ENCODE measurements at places on chromosomes 2 and 18.

- no peak for DNase-seq
Measured at GRCh38 chr2:103268841-103269498, 507.1 kb downstream of the TMEM182 start.

DNA sequence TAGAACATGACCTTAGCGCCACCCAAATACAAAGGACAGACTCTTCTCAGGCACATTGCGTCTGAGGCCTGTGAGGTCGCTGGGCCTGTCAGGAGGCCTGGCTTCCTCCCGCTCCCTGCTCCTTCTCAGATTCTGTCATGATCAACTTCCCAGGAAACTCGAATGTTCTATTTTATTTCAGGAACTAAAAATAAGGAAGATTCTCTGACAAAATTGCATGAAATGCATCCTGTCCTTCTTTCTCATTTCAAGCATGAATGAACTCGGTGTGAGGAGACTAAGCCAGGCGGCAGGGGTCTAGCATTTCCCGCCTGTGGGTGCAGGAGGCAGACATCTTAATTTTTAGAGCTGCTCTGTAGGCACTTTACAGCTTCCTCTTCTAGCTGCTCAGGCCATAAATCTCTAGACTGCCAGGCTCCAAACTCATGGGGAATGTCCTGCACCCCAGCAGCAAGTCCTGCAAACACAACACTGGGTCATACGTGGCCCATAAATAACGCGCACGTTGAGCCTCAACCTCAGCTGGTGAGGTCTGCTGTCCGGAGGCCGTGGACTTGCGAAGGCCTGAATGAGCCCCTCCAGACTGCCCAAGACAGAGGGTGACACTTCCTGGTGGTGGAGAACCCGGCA, 109.7 kb upstream of the ZNF236 start:
- DNase-seq: no peak

- no peak for DNase-seq
Measured at GRCh38 chr2:212021947-212022346, 516.7 kb downstream of the ERBB4 start.

GRCh38 chr18:62784338-62784965, 69.1 kb downstream of the PHLPP1 start:
- peak; percentile 44 for DNase-seq

DNA sequence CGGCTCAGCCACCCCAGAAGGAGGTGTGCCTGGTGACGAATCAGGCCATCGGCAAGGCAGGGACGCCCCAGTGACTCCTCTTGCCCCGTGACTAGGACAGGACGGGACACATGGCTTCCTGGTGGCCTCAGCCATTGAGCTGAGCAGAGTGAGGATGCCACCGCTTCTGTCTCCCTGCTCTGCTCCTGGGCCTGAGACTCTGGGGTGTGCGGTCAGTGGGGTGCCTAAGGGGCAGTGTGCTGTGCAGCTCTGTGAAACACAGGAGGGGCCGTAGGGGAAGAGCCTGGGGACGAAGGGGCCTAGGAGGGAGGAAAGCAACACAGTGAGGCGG, 24.3 kb downstream of the IGFBP5 start:
- no peak for DNase-seq

DNA sequence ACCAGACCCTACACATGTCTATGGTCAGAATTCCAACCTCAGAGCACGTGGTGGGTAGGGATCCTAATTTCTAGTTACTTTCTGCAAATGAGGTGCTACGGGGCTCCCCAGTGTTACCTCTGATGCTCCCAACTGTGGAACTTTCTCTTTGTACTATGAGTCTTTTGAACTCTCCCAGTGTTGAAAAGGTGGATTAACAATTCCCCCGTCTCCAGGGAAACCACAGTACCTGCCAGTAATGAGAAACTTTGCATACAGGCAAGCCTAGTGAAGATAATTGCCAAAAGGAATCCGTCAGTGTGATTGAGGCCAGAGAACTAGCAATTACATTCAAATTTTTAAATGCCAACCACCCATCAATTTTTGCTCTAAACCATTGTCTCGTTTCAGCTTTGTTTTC, 129.0 kb upstream of the FOSL2 start:
- DNase-seq: no peak

- no peak for DNase-seq
Measured at GRCh38 chr2:4914551-4914950, 777.6 kb upstream of the SOX11 start.

GRCh38 chr2:169486487-169486886, 7.2 kb downstream of the BBS5 start:
- no peak for DNase-seq

GRCh38 chr2:112335600-112335999, 60.2 kb downstream of the ZC3H6 start:
- DNase-seq: no peak

DNA sequence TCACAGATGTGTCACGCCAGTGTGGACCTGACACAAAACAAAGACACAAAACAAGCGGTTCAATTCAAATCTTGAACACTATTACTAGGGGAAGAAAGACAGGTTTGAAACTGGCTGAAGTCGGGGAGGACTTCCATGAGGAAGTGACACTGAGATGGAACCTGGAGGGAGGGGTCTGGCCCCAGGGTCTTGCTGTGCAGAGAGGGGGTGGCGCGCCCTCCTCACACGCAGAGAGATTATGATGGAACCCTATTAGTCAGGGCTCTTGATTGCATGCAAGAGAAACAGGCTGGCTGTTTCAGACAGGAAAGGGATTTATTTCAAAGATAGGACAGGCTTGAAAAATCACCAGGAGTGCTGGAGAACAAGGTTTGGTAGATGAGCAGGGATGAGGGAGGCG, 363.6 kb upstream of the HS6ST1 start:
- DNase-seq: no peak

GRCh38 chr18:47930199-47930930, at the start of gene SMAD2:
SMAD2 (minus strand) TSS chr18:47930659; CDS start chr18:47896756, 33,903 bp downstream.
- DNase-seq: peak; percentile 99

DNA sequence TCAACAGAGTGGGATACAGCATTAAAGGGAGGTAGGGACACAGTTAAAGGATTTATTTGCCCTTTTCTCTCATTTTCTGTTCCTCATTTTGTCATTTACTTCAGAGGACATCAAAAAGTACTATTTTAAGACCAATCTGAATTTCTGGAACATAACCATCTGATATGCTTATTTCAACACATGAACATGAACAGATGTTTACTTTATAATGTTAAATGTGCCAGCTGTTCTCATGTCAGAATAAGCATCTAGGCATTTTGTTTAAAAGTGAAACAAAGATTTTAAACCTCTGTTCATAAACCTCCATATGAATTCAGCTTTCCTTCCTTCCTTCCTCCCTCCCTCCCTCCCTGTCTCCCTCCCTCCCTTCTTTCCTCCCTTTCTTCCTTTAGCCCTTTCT, 677.7 kb downstream of the CNTNAP5 start:
- DNase-seq: no peak

DNA sequence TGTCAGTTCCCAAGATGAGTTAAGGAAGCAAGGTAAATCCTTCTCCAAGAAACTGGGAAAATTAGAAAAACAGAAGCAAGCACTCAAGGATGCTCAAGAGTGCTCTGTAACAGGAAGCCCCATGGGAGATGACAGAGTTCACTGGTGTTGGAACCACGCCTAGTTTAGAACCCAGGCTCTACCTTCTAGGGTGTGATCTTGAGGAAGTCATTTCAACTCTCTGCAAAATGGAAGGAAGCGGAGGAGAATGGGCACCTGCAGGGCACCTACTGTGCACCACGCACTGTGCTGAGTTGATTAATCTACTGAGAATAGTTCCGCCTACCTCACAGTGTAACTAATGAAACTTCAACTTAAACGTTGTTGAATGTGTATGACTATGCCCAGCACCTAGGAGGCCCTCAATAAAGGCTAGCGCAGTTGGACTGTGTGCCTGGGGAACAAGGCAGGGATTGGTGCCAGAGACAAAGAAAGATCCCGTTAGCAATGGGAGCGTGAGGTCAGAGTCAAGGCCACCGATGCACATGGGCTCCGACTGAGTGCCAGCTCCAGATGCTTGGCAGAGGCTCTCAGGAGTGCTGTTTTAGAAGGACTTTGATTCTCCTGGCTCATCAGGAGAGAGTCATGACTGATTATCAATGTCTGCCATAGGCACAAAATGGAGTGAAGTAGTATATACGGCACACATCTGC, 93.7 kb downstream of the MAPK4 start:
- DNase-seq: peak; percentile 64

- no peak for DNase-seq
Measured at GRCh38 chr2:148122788-148123187, 101.9 kb downstream of the MBD5 start.

DNA sequence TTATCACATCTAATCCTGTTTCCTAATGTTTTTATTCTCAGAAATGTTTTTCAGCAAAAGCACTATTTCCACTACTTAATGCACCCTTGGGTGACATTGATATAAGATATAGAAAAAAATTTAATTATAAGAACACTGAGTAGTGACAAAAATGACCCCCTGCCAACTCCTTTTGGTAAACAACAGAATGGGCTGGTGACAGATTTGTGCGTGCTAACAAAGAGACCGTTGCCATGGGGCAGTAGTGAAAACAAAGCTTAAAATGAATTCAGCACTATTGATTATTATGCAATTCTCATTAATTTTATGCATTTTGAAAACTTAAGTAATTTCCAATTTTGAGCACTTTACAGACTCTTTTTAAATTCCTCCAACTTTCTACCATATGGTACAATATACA, 33.1 kb downstream of the RDH14 start:
- DNase-seq: no peak

- no peak for DNase-seq
Measured at GRCh38 chr18:78999939-79000338, 20.3 kb downstream of the SALL3 start.

- DNase-seq: peak; percentile 98
Measured at GRCh38 chr18:5515011-5515784, 28.6 kb downstream of the EPB41L3 start.

GRCh38 chr2:71100195-71100964, 29.6 kb downstream of the MCEE start:
- peak; percentile 59 for DNase-seq

DNA sequence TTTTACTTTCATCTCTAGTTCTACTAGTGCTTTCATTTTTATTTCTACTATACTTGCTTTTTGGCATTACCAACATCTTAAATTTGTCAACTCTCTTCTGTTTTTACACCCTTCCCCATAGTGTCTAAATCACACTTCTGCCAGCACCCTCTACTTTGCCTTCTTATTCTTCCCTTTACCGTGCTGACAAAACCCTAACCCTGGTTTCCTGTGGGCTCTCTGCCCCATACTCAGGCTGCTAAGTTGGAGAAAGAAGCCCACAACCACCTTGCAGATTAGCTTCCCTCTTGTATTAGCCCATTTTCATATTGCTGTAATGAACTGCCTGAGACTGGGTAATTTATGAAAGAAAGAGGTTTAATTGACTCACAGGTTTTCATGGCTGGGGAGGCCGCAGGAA, 24.8 kb downstream of the GIGYF2 start:
- DNase-seq: no peak

- DNase-seq: no peak
Measured at GRCh38 chr2:129347486-129348217, 631.8 kb upstream of the RAB6C start.

DNA sequence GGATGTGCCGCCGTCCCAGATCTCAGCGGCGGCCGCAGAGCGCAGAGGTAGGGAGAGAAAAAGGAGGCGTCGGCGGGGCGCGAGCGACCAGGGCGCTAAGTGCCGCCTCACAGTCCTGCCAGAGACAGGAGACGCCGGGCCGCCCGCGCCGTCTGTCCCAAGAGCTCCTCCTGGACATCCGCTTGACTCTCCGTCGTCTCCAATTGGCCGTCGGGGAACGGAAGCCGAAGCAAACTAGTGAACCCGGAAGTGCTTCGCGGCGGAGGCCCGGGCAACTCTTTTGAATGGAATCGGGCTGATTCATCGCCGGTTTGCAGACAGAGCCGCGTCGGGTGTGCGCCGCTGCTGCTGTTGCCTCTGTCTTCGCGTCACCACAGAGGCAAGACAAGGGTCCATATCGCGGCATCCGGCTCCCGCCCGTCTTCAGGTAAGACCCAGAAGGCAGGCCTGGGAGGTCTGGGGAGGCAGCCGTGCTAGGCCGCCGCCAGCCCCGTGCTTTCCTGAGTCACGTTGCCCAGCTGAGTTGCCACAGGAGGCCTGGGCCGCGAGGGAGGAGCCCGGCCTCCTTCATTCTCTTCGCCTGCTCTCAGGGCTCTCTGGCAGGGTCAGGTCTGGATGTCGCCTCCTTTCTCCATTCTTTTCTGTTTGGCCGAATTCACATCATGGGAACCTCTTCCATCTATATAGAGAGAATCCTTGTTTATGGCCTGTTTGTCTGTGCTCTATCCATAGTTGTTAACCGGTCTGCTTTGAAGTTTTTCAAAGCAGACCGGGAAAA, at the start of gene PSMD14:
PSMD14 (plus strand) TSS at position 248 of the 778 bp plus-strand sequence. CDS start 10,401 bp downstream, outside the sequence.
- peak; percentile 93 for DNase-seq

DNA sequence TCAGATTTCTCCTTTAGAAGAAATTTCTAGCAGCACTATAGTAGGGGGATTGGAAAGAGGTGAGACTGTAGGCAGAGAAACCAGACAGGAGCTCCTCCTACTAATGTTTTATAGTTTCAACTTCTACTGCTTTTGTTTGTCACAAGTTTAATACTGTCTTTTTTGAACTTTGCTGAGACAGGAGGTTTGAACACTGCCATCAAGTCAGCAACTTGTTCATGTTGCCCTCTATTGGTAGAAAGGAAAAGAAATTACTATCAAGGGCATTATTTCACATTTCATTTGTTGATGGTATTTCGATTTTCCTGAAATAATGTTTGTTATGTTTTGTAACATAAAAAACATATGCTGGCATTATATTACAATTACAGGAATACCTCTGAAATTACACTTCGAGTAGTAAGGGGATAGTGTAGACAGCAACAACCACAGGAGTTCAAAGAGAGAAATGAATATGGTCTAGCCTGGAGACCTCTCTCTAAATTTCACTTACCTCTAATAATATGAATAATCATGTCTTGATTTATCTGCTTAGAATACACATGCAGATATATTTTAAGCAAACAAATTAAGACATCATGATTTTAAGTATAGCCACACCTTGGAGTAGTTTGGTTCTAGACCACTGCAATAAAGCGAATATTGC, 12.4 kb upstream of the CCDC88A start:
- peak; percentile 7 for DNase-seq

GRCh38 chr2:17748745-17749144, 4.9 kb downstream of the SMC6 start:
- peak; percentile 0 for DNase-seq

DNA sequence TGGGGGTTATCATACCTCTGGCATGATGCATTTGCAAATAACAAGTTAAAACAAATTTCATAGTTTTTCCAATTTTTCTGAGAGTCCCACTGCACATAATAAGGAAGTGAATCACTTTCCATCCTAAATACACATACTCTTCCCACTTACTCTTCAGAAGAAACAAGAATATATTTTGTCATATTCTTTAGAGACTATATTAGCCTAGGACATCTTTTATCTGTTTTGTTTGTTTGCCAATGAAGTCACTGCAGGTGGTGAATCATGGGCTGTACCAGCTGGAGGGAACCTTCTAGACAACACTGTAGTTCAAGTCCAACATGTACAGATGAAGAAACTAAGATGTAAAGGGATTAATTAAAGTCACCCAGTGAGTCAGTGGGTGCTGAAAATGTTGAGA, 116.8 kb downstream of the XIRP2 start:
- no peak for DNase-seq

- no peak for DNase-seq
Measured at GRCh38 chr2:237869343-237870102, 10.1 kb downstream of the RAMP1 start.

GRCh38 chr2:55114597-55114996, 64.3 kb upstream of the RTN4 start:
- no peak for DNase-seq

Measured in NCI-H69 (cell line).